ENCODE measurements at places on chromosomes 6 and 20.

GRCh38 chr6:21454262-21454661, 139.3 kb upstream of the SOX4 start:
- DNase-seq, result no peak

- no peak for DNase-seq
Measured at GRCh38 chr6:3869632-3870527, 20.7 kb downstream of the FAM50B start.

DNA sequence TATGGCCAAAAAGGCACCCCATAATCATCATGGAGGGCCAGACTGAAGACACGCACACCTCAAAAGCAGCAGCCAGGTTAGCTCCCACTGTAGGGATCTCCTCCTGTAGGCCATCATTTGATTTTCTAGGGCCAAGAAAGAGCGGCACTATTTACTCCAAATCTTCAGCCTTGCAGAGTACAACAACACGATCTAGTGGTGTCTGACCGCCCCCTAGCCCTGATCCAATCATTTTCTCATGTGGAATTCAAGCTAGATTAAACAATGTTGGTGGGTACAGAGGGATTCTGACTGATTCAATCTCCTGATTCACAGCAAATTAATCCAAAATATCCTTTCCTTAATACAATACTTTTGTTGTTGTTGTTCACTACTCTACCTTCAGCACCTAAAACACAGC, 12.5 kb downstream of the GNAS-AS1 start:
- no peak for DNase-seq

DNA sequence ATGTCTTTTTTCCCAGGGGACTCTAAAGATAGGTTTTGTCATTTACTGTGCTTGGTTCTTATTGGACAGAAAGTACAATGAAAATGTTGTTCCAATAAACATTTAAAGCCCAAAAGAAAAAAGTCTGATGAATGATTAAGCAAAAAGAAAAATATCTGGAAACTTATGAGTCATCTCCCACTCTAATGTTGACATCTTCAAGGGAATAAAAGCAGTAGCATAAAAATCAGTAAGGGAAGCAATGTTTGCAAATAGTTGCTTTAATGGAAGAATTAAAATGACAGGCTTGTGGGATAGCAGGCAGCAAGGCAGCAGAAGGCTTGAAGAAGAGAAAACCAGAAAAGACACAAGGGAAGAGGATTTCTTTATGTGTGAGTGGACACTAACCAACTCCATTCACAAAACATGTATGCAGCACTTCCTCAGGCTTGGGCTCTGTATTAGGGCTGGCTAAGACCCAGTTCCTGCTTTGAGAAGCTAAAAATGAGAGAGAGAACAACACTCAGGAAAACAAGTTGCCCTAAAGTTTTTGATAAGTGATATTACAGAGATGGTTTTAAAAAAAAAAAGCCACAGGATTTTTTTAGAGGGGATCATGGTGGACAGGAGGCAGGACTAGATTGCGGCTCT, 263.2 kb upstream of the NT5E start:
- DNase-seq, result no peak

GRCh38 chr6:54846857-54847674, 495 bp downstream of the FAM83B start:
- DNase-seq, result no peak

GRCh38 chr20:15072316-15072715, 734.9 kb upstream of the FLRT3 start:
- DNase-seq, result no peak

DNA sequence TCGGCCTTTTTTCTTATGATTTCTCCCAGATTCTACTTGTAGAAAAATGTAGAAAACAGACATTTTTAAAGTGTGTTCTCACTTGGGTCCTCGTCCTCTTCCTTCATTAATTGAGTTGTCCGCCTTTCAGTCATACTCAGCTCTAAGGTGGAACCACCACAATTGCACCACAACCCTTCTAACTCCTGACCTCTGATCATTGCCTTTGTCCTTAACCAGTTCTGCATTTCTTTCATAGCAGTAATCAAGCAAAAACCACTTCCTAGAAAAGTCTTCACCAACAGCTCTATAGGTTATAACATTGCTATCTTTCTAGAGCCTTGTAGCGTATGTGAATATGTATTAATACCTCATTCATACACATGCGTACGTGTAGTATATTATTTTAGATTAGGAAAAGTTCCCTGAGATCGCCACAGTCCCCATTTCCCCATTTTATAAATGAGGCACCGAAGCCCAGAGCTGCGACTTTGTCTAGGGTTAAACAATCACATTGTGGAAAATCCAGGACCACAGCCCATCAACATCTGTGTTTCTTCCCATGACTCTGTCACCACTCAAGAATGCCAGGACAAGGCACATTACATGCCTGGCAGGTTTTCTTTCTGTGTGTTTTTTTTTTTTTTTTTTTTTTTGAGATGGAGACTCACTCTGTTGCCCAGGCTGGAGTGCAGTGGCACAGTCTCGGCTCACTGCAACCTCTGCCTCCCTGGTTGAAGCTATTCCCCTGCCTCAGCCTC, 175.5 kb downstream of the BTBD3 start:
- no peak for DNase-seq

DNA sequence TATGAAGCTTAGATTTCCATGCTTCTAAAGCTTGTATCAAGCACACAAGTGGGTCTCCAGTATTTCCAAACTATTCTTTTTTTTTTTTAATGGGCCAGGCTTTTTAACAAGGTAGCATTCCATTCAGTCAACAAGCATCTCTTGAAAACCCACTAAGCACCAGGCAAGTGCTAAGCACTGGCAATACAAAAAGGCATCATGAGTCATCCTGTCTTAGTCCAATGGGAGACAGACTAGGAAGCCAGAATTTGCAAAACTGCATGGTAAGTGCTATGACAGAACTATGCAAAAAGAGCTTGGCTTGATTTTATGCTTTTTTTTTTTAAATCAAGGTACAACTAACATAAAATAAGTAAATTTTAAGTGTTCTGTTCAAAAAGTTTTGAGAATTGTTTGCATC, 109.3 kb upstream of the DST start:
- no peak for DNase-seq

All from activated naive CD8-positive, alpha-beta T cell treated with anti-CD3 and anti-CD28 coated beads for 36 hours (primary cell).